Non-pigmented ciliary epithelial cell (primary cell): ENCODE measurements at places on chromosomes 2 and 18.

DNA sequence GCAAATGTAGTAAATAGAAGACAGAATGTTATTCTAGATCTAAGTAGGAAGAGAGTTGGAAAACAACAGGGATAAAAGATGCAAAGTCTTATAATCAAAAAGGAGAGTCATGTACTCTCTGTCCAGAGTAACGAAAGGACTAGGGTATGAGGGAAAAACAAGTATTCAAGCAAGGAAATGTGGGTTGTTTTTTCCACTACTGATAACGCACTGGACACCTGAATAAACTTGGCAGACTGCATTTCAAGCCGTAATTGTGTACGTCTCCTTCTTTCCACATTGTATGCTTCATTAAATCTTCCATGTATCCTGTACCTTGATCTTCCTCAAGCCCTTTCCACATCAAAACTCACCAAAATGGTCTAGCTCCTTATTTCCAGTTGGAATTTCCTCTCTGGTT lies 420.6 kb downstream of the ZEB2 start:
- DNase-seq = no peak

DNA sequence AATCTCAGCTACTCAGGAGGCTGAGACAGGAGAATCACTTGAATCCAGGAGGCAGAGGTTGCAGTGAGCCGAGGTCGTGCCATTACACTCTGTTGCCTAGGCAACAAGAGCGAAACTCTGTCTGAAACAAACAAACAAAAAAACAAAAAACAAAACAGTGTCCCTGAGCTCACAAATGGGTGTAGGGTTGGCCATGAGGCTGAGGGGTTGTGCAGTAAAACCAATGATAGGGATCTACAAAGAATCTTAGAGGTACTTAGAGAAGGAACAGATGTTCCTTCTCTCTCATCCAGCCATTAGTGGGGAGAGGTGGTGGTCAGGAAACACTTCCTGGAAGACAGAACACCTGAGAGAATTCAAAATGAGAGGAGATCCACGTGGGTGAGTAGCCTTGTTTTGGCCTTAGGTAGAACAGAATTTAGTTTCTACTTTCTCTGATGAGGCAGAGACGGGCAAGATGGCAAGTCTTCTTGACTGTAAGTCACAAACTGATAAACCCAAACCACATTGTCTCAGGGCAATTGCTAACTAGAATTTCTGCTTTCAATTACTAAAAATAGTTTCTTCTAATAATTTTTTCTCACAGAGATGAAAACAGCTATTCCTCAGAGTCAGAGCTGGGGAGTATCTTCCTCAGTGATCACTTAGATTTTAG lies 61.5 kb upstream of the PPM1B start:
- no peak for DNase-seq

DNA sequence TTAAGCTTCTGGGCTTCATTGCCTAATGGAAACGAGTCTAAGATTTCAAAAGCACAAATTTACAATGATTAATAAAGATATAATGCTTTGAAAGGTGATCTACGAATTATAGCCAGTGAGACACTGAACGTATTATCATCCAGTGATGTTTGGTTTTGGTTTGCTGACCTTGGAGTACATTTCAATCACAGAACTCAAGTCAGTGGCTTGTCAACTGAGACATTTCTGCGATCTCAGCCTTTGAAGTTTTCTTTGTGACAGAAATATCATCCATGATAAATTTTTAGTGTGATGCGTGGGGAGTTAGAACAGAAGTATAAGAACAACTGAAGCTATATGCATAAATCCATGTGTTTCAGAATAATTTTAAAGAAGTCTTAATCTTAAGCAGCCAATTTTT lies 263.8 kb downstream of the TCF4 start:
- no peak for DNase-seq

DNA sequence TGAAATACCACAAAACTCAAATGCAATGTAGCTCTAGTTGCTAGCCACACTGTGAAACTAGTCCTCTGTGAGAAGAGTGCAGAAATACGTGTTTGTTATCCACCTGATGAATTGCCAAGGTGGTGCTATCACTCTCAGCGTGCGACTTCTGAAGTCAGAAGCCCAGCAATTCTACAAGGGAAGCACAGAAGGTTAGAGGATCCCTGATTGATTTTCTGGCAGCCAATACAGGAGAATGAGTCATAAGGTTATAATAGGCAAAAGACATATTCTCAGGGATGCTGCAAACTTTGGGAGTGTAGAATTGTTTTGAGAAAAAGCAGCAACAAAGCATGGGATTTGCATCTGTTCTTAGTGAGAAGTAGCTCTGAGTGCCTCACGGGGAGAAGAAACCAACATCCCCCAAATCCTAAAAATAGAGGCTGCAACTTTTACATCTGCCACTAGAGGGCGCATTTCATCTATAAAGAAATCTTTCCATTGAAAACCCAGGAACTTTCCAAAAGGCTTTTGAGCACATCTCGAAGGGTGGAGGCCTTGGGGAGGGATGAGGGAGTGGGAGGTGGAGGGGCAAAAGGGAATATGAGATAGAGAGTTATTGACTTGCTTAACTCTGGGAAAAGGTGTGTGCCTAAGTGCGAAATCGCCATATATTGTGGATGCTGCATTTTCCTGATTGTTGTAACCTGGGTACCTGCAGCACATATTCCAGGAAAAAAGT lies 78.0 kb downstream of the TMEM182 start:
- DNase-seq = no peak

GRCh38 chr2:85844486-85844885 lies 44.3 kb downstream of the ST3GAL5 start:
- no peak for DNase-seq

DNA sequence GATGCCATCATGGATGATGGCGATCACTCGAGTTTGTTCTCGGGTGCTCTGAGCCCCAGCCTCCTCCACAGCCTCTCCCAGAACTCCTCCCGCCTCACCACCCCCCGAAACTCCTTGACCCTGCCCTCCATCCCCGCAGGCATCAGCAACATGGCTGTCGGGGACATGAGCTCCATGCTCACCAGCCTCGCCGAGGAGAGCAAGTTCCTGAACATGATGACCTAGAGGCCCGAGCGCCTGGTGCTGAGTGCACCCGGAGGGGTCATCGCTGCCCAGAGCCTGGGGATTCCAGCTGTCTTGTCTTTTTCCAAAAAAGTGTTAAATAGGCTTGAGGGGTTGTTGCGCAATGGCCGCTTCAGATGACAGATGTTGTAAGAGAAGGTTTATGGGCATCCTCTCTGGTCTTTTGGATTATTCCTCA lies 254.8 kb downstream of the GLI2 start:
- DNase-seq = no peak

- DNase-seq = no peak
Measured at GRCh38 chr2:81467096-81467495, 1162.5 kb upstream of the LRRTM1 start.

GRCh38 chr18:55420665-55421307 lies 167.2 kb downstream of the TCF4 start:
- DNase-seq = no peak

DNA sequence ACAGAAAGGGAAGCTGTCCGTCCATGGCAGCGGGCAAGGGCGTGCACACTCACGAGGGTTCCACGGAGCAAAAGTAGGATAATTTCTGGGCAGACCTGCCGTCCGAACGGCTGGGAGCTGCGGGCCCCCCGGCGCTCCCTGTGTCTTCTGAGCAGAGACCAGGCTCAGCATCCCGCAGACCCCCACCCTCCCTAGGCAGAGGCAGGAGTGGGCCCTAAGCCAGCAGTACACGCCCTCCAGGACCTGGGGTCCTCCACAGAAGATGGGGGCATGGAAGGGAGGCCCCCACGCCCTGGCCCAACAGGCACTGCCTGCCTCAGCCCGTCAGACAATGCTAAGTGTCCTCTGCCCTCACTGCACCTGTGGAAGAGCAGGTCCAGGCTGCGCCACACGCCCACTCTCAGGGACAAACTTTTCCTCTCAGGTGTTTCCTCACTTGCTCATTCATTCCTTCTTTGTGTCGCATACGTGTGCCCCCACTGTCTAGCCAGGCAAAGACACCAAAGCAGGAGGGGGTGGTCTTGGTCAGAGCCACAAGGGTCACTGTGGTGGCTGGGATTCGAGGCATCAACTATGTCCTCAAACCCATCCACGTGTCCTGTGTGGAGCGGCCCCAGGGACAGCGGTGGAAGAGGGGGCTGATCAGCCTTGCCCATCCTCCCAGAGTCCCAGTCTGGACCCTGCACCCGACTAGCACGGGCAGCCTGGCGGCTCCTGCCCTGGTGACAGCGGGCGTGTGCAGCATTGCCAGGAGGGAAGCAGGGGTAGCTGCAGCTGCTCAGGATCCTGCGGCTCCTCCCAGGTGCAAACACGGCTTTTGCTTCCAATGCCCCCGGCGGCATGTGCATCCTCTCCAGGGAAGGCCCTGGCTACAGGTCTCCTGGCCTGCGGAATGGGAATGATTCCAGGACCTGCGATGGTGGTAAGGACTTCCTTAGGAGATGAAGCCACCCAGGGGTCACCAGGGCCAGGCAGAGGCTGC lies 2.4 kb upstream of the GPC1 start:
- no peak for DNase-seq

GRCh38 chr18:24875286-24875685 lies 414.8 kb downstream of the HRH4 start:
- DNase-seq = no peak

GRCh38 chr2:239225371-239225851 lies 175.4 kb downstream of the HDAC4 start:
- no peak for DNase-seq

DNA sequence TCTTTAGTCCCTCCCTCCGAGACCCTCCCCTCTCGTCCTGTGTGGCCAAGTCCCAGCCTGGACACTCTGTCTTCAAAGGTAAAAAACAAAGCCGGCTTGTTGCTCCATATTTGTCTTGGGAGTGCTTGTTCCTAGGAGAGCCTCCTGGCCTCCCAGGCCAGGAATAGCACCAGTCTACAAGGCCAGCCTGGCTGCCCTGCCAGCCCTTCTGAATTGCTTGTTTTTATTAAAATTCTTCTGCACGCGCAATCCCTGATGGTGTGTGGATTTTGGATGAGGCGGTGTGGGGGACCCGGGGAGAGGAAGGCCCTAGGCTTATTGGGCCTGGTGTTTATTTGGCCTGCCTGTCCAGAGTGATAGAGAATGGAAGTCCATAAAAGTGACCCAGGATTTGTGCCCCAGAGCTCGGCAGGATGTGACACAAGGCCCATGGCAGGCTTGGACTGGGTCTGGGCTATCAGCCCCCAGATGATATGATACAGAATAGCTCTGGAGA lies 297.3 kb downstream of the CYP26B1 start:
- no peak for DNase-seq

DNA sequence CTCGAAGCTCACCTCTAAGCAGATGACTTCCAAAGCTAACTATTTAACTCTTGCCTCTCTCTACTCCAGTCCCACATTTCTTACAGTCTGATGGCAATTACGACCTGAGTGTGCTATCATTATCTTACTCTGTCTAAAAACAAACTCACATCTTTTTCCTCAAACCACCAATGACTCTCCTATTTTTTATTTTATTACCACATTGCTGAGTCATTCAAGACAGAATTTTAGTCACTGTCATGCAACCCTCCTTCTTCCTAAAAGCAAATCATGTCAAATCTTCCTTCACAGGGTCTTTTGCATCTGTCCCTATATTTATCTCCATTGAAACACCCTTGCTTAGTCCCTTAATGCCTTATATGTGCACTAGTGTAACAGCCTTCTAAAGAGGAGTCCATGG lies 34.6 kb upstream of the C2orf15 start:
- DNase-seq = no peak

GRCh38 chr2:73699437-73699836 lies 37.7 kb downstream of the TPRKB start:
- no peak for DNase-seq

- no peak for DNase-seq
Measured at GRCh38 chr18:28684746-28685355, 507.9 kb upstream of the CDH2 start.

GRCh38 chr2:69789772-69790600 lies 39.5 kb upstream of the GMCL1 start:
- DNase-seq = no peak

GRCh38 chr2:219748671-219749570 lies 121.5 kb downstream of the SLC4A3 start:
- no peak for DNase-seq

- DNase-seq = peak; percentile 96
Measured at GRCh38 chr2:85549826-85550225, 10.9 kb downstream of the MAT2A start.

DNA sequence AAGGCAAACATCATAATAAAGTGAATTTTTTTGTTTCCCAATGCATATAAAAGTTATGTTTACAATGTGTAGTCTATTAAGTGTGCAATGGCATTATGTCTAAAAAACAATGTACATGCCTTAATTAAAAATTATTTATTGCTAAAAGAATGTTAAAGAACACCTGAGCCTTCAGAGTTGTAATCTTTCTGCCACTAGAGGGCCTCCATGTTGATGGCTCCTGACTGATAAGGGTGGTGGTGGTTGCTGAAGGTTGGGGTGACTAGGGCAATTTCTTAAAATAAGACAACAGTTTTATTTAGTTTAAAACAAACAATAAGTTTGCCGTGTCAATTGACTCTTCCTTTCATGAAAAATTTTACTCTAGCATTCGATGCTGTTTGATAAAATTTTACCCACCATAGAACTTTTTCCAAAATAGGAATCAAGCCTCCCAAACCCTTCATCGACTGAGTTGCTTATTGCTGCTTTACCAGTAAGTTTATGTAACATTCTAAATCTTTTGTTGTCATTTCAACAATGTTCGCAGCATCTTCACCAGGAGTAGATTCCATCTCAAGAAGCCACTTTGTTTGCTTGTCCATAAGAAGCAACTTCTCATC lies 32.3 kb downstream of the MAP3K2 start:
- no peak for DNase-seq

- DNase-seq = no peak
Measured at GRCh38 chr2:42359965-42360483, 993 bp downstream of the COX7A2L start.

DNA sequence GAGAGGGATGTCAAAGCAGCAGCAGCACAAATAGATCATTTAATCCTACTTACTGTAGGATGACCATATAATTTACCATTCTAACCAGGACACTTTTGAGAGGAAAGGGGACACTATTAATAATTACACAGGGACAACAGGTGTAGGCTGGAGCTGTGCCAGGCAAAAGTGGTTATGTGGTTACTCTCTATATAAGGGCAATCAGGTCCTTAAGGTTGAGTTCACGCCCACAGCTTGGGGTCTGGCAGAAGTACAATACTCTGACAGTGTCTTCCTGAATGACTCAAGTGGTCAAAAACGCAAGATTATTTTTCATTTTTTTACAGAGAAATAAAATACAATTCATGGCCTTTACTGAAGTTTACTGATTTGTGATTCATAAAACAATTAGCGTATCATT lies 2.8 kb downstream of the PREPL start:
- peak; percentile 58 for DNase-seq

GRCh38 chr2:215137741-215138340 lies 585 bp downstream of the ABCA12 start:
- DNase-seq = peak; percentile 34

DNA sequence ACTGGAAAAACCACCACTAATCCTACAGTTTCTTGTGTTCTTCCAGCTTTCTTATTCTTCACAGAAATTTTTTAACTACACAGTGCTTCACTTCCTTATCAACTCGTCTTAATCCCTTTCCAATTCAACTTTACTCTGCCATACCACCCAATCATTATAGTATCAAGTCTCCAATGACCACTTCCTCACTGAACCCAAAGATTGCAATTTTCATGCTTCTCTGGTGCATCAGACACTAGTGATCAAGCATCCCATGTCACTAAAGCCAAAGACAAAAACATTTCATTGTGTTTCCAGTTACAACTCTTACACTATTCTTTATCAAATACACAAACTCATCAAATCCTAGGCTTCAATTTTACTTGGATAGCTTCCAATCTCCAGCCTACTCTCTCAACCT lies 9.5 kb downstream of the CHAC2 start:
- no peak for DNase-seq
